Fibroblast of the aortic adventitia (primary cell): ENCODE measurements at places on chromosomes 4 and X.

DNA sequence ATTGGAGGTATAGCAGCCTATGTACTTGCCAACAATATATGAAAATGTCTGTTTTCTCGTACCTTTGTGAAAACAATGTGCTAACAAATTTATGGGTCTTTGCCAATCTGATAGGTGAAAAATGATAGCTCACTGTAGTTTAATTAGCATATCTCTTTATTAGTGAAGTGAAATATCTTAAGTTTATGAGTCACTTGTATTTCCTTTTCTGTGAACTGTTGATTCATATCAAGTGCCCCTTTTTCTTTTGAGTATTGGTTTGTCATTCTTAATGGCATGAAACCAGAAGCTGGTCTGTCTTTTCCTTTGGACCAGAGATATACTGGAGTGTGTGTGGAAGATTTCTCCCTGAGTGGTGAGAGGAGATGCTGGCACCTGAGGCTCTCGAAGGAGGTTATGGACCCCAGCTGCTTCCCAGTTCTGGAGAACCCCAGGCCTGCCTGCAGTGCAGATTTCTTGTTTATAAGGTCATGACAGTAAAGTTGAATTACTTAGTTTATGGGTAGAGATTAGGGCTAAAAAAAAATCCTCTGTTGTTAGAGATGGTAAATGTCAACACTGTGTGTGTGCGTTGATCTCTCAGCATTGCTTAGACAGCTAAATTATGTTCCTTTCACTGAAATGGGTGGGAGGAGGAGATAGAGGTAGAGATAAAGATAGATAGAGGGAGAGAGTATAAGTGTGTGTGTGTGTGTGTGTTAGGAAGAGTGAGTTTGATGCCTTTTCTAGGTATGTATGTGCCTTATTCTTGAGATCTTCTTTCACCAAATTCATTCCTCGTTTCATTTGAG, 89.9 kb downstream of the REPS2 start:
- DNase-seq: no peak

- peak; percentile 53 for DNase-seq
These were observed 110.0 kb downstream of the CBR4 start for GRCh38 chr4:168900080-168900479.

GRCh38 chr4:181601103-181601502, 642.1 kb upstream of the TENM3 start:
- no peak for DNase-seq

- no peak for DNase-seq
These were observed 897.5 kb upstream of the AGA start for GRCh38 chr4:178339769-178340168.
